ENCODE measurements at places on chromosomes 1 and 21.

GRCh38 chr1:96552451-96552850 is 169.1 kb upstream of the PTBP2 start:
- DNase-seq: no peak

DNA sequence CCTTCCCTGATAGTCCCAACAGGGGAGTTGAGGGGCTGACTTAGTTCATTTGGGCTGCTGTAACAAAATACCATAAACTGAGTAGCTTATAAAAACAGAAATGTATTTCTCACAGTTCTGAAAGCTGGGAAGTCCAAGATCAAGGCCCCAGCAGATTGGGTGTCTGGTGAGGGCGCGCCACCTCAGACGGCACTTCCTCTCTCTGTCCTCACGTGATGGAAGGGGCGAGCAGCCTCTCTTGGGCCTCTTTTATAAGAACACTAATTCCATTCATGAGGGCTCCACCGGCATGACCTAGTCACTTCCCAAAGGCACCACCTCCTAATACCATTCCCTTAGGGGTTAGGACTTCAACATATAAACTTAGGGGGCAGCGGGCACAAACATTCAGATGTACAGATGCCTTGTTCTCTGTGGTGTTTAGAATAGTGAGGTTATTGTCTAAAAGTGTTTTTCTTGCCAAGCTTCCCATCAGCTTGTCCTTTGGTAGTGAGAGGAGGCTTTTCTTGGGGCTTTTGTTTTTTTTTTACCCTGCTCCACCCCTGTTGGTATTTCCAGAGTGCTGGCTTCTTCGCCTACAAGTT is 20.3 kb downstream of the NIPAL3 start:
- no peak for DNase-seq

GRCh38 chr1:43867976-43868740 is 65.4 kb upstream of the ARTN start:
- DNase-seq: no peak

GRCh38 chr1:22471078-22471477 is 19.4 kb downstream of the ZBTB40 start:
- DNase-seq: no peak

GRCh38 chr1:3212453-3213355 is 143.7 kb downstream of the PRDM16 start:
- no peak for DNase-seq

DNA sequence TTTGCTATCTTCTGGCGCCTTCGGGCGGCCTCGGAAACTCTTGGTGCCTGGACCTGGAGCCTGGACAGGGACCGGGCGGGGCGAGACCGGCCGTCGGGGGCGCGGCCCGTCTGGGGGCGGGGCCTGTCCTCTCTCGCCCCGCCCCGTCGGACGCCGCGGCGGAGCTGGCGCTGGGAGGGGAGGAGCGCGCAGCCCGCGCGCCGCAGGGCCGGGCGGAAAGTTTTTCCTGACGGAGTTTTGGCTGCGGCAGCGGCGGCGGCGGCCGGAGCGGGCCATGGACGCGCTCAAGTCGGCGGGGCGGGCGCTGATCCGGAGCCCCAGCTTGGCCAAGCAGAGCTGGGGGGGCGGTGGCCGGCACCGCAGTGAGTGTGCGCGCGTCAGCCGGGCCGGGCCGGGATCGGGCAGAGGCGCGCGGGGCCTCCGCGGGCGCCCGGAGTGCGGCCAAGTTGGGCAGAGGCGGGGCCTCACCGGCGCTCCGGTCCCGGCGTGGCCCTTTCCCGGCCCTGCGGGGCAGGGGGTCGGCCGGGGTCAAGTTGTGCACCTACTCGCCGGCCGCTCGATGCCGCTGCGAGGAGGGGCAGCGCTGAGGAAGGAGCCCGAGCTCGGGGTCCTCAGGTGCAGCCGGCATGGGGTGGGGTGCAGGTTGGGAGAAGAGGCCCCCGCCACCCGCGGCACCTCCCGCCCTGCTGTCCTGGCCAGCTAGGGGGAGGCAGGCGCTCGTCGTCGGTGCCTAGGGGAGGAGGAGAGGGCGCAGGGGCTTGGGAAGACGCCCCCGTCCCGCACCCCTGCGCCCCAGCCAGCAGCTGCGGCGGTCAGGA is at the start of gene LDLRAP1:
LDLRAP1 (plus strand) TSS at position 182 of the 818 bp plus-strand sequence; CDS start at position 275, 93 bp downstream.
- peak; percentile 35 for DNase-seq

GRCh38 chr21:29117372-29117955 is 13.0 kb upstream of the MAP3K7CL start:
- DNase-seq: no peak

DNA sequence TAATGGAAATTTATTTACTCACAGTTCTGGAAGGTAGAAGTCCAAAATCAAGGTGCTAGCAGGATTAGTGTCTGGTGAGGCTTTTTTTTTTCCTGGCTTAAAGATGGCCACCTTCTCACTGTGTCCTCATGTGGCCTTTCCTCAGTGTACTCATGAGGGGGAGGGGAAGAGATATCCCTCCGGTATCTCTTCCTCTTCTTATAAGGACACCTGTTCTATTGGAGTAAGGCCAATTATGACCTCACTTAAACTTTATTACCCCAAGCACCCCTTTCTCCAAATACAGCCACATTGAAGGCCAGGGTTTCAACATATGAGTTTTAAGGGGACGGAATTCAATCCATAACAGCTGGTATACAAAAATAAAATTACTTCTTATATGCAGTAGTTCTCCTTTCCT is 203.7 kb upstream of the C1orf87 start:
- DNase-seq: no peak

DNA sequence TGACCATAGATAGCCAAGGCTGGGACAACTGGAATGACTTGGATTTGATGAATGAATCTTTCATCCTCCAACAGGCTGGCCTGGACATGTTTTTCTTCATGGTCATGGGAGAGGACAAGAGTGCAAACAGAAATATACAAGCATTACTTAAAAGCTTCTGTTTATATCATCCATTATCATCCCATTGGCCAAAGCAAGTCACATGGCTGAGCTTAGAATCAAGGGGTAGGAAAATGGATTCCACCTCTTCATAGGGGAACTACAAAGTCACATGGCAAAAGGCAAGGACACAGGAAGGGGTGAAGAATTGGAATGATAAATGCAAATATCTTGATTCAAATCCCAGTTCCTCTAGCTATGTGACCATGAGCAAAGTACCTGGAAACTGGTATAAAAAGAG is 90.2 kb upstream of the BARHL2 start:
- DNase-seq: no peak

GRCh38 chr1:51100264-51100880 is 1.7 kb upstream of the C1orf185 start:
- DNase-seq: no peak

- no peak for DNase-seq
Observed at GRCh38 chr1:117621316-117621715, 15.5 kb downstream of the TENT5C start.

- DNase-seq: no peak
Observed at GRCh38 chr1:92826792-92827191, 5.0 kb upstream of the RPL5 start.

- DNase-seq: no peak
Observed at GRCh38 chr1:19612530-19612929, 31.6 kb upstream of the NBL1 start.

DNA sequence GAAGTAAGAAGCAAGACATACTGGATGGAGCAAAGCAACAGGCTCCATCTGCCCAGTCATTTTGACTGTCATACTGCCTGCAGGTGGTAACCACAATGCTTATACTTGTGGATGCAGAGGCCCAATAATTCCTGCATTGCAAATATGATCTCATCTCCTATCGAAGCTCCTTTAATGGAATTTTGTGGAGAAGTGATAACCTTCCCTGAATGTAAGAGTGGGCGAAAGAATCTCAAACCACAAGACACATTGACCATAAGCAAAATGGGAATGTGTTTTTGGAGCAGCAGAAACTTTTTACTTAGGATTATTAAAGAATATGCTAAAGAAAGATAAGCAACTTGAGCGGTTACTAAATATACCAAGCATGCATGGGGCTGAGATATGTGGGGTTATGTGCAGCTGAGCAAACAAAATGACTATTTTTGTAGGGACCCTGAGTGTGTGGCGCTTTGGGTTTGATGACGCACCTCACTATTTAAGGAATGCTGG is 77.4 kb upstream of the BACH1 start:
- DNase-seq: no peak
